Panc1 (cell line): ENCODE measurements at places on chromosomes 4 and X.

GRCh38 chr4:176896211-176896610 is 103.5 kb upstream of the VEGFC start:
- H3K36me3 ChIP-seq, result no peaks in the 10 kb centered on the region
- no peaks in the 10 kb centered on the region for H3K27me3 ChIP-seq
- no peak for DNase-seq
- H3K27ac ChIP-seq, result no peak overlapping the region
- H3K4me3 ChIP-seq, result no peak overlapping the region

DNA sequence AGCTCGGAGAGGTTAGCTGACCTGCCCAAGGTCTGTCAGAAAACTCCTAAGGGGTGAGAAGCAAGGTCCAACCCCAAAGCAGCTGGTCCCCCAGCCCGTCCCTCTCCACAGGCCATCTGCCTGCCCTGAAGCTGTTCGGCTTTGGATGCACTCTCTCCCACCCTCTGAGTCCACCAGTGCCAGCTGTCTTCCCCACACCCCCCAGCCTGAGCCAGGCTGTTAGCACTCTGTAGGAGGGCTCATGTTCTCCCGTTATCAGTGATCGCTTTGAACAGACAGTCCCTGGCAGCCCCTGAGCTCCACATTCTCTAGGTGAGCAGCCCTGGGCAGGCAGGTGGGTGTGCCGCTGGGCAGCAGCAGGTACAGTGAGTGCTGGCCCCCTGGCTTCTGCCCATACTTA is 16.0 kb downstream of the ZNF185 start:
- no peaks in the 10 kb centered on the region for H3K27me3 ChIP-seq
- H3K4me3 ChIP-seq, result no peak overlapping the region
- no peak for DNase-seq

DNA sequence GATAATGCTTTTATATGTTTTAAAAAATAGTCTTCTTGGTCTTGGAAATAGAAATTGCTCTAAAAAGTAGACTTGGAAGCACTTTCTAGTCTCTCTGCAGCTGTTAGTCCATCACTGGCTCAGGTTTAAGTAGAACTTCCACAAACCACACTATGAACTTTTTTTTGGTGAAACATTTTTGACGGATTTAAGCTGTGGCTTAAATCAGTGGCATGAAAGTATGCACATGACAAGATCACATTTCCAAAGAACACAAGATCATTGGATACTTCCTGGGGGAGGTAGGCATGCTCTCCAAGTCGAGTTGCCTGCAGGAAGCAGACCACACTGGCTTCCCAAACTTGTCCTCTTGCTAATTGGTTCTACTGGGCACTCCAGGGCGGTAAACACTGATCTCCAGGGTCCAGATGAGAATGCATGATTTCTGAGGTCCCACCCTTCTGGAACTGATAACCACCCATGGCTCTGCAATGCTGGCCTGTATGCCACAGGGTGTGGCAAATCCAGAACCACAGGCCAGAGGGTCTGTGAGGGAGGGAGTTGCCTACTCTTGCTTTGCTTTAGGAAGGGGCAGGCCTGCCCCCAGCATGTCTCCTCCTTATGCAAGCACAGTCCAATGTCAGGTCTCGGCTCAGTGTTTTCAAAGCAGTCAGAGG is 331.9 kb upstream of the SFRP2 start:
- H3K27ac ChIP-seq, result no peak overlapping the region
- no peaks in the 10 kb centered on the region for H3K27me3 ChIP-seq
- H3K4me1 ChIP-seq, result no peaks in the 10 kb centered on the region
- H3K36me3 ChIP-seq, result no peaks in the 10 kb centered on the region
- no peak for DNase-seq

DNA sequence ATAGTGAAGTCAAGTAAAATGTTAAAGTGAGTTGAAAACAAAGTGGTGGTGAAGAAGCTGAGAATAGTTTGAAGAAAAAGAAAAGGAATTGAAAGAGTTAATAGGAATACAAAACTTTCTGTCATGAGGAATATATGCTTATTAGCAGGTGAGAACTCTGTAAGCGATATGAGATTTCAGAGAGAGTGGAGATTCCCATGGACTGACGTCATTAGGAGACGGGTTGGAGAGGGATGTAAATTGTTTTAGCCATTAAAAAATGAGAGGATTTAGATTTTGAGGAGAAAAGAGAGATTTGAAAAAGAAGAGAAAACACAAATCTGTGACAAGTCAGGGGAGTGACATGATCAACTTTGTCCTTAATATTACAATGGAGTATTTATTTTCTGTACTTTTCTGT is 11.7 kb downstream of the NDST4 start:
- H3K36me3 ChIP-seq, result no peaks in the 10 kb centered on the region
- H3K4me3 ChIP-seq, result no peak overlapping the region
- no peaks in the 10 kb centered on the region for H3K27me3 ChIP-seq
- no peak overlapping the region for H3K27ac ChIP-seq
- DNase-seq, result no peak

DNA sequence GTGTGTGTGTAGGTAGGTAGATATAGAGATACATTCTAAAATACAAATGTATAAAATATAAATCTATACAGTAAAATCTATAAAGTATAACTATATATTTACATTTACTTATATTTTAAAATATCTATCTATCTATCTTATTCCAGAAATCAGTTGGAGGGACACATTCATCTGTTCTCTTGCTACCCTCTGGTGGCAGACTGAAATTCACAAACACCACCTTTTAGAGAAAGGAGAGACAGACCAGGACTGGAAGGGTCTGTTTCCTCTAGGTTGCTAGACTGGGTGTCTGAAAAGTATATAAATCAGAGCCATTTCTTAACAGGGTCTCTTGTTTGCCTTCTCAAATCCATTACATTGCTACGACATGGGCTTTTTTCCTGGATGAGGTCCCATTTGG is 343.0 kb downstream of the OPHN1 start:
- no peaks in the 10 kb centered on the region for H3K4me1 ChIP-seq
- H3K4me3 ChIP-seq, result no peak overlapping the region

GRCh38 chr4:74933562-74934015 is 673 bp downstream of the PARM1 start:
- peak overlapping the region; percentile 52 for H3K4me3 ChIP-seq
- no peaks in the 10 kb centered on the region for H3K36me3 ChIP-seq
- no peak overlapping the region for H3K27ac ChIP-seq
- H3K4me1 ChIP-seq, result no peaks in the 10 kb centered on the region; the same call in 1 of the 2 replicates
- DNase-seq, result no peak
- H3K27me3 ChIP-seq, result peaks cover 15% of the 10 kb centered on the region

- no peaks in the 10 kb centered on the region for H3K27me3 ChIP-seq
- H3K36me3 ChIP-seq, result no peaks in the 10 kb centered on the region
- no peak overlapping the region for H3K27ac ChIP-seq
- no peaks in the 10 kb centered on the region for H3K4me1 ChIP-seq
Measured at GRCh38 chrX:141969706-141970105, 66.0 kb downstream of the MAGEC1 start.

GRCh38 chrX:68978255-68978654 is 149.4 kb downstream of the EFNB1 start:
- no peak overlapping the region for H3K4me3 ChIP-seq
- DNase-seq, result no peak
- H3K27me3 ChIP-seq, result no peaks in the 10 kb centered on the region
- H3K27ac ChIP-seq, result no peak overlapping the region

- no peaks in the 10 kb centered on the region for H3K4me1 ChIP-seq
- no peaks in the 10 kb centered on the region for H3K27me3 ChIP-seq
- H3K36me3 ChIP-seq, result no peaks in the 10 kb centered on the region
Measured at GRCh38 chrX:1673337-1673736, 58.5 kb downstream of the ASMT start.

DNA sequence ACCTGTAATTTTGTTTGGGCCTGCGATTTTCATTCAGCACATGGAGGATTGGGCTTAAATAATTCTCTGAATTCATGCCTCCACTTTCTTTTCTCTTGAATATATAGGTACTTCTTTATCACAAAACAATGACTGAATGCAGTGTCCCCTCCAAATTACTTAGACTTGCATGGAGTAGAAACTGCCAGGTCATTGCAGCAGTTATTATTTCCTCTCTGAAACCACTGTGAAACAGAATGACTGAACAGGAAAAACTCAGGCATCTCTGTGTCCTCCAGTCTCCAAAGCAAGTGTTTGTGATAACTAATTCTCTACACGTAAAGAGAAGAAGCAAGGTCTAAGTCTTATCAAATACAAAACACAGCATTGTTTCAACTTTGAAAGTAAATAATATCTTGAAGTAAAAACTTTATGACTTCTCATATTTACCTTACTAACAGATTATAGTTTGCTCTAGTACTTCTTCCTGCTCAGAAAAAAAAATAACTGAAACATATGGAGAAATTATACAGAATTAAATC is 144.5 kb upstream of the DIAPH2 start:
- H3K27ac ChIP-seq, result no peak overlapping the region
- DNase-seq, result no peak
- no peaks in the 10 kb centered on the region; the same call in 1 of the 2 replicates for H3K27me3 ChIP-seq

- H3K4me3 ChIP-seq, result no peak overlapping the region
- H3K27me3 ChIP-seq, result no peaks in the 10 kb centered on the region
- peaks cover 20% of the 10 kb centered on the region for H3K4me1 ChIP-seq
- no peaks in the 10 kb centered on the region for H3K36me3 ChIP-seq
- no peak overlapping the region for H3K27ac ChIP-seq
Measured at GRCh38 chr4:153514001-153514526, 47.9 kb downstream of the TMEM131L start.

- no peak for DNase-seq
- H3K4me3 ChIP-seq, result no peak overlapping the region
- no peaks in the 10 kb centered on the region for H3K4me1 ChIP-seq
- H3K36me3 ChIP-seq, result no peaks in the 10 kb centered on the region
- H3K27ac ChIP-seq, result no peak overlapping the region
Measured at GRCh38 chr4:138405466-138405891, 163.3 kb upstream of the SLC7A11 start.

- H3K4me3 ChIP-seq, result no peak overlapping the region
- H3K27ac ChIP-seq, result no peak overlapping the region
- H3K27me3 ChIP-seq, result no peaks in the 10 kb centered on the region
- no peaks in the 10 kb centered on the region for H3K36me3 ChIP-seq
- H3K4me1 ChIP-seq, result no peaks in the 10 kb centered on the region
- DNase-seq, result no peak
Measured at GRCh38 chrX:64377753-64378152, 17.5 kb downstream of the MTMR8 start.

- H3K27me3 ChIP-seq, result no peaks in the 10 kb centered on the region
- no peaks in the 10 kb centered on the region for H3K36me3 ChIP-seq
- no peak for DNase-seq
- no peak overlapping the region for H3K4me3 ChIP-seq
- H3K27ac ChIP-seq, result no peak overlapping the region
- H3K4me1 ChIP-seq, result no peaks in the 10 kb centered on the region
Measured at GRCh38 chr4:174389439-174389838, 105.7 kb downstream of the CEP44 start.

DNA sequence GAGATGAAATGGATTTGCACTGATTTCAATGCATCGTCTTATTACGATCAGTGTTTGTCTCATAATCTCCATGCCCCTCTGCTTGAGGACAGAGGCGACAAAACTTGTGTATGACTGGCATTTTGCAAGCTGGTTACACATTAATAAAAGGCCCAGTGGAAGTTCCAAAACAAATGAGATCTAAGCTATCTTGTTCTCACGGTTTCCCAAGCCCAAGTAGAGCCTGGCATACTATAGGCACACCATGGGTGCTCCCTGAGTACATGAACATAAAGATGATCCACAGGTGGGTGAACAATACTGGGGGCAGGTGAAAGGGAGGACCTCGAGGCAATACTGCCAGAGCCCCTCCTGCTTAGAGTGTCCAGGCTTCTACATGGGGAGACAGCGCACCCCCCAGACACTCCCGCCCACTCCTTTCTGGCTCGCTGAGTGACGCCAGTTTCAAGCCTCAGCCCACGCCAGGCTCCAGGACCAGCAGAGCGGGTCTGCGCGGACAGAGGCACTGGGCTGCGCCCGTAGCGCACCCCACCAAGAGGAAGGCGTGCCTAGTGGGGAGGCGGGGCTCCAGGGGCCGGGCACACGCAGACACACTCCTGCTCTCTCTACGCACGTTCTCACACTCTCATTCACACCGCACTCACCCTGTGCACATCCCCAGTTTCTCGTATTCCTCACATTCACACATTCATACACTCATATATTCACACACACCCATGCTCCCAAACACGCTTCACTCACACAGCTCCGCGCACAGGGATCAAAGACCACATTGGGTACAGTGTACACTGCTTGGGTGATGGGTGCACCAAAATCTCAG is 8.9 kb upstream of the GSX2 start:
- peak overlapping the region; percentile 65; the same call in 1 of the 2 replicates for H3K27ac ChIP-seq
- no peak for DNase-seq

DNA sequence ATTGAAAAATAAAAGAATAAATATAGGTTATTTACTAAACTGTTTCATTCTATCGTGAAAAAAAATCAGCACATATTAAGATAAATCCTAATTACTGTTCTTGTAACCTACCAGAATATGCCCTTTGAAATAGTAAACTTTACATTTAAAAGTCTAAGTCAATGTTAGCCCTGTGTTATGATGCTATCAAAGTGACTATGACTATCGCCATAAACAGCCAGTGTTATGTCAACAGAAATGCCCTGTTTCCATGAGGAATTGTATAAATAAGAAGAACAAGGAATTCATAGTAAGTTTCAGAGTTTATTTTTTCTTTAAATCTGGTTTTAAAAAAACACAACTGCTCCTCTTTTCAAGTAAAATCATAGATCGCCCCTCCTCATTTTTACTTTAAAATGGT is 11.4 kb downstream of the NR3C2 start:
- no peak for DNase-seq
- H3K4me1 ChIP-seq, result no peaks in the 10 kb centered on the region
- no peak overlapping the region for H3K27ac ChIP-seq
- H3K36me3 ChIP-seq, result no peaks in the 10 kb centered on the region

- H3K27ac ChIP-seq, result no peak overlapping the region
- no peak for DNase-seq
- no peaks in the 10 kb centered on the region for H3K4me1 ChIP-seq
- no peak overlapping the region for H3K4me3 ChIP-seq
- no peaks in the 10 kb centered on the region for H3K27me3 ChIP-seq
Measured at GRCh38 chr4:55910140-55910539, 38.6 kb upstream of the CEP135 start.

DNA sequence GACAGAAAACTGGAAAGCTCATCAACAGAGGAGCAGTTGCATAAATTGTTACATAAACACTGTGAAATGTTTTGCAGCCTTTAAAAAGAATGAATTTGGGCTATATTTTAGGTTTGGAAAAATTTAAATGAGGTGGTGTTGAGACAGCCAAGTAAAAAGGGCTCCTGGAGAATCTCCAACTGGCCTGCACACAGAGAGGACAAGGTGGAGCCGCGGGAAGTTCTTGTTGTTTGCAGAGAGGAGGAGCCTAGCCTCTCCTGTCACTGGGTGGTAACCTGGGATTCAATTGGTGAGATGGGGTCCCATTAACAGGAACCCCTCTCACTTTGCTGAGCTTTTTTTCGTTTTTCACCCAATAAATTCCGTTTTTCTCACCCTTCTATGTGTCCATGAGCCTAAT is 13.4 kb downstream of the GIMD1 start:
- no peaks in the 10 kb centered on the region for H3K27me3 ChIP-seq
- no peak for DNase-seq
- no peaks in the 10 kb centered on the region for H3K4me1 ChIP-seq
- H3K4me3 ChIP-seq, result no peak overlapping the region
- no peaks in the 10 kb centered on the region; the same call in 1 of the 2 replicates for H3K36me3 ChIP-seq
- H3K27ac ChIP-seq, result no peak overlapping the region

GRCh38 chr4:37693030-37693429 is 6.9 kb upstream of the RELL1 start:
- no peak overlapping the region for H3K27ac ChIP-seq
- no peaks in the 10 kb centered on the region for H3K4me1 ChIP-seq
- H3K27me3 ChIP-seq, result no peaks in the 10 kb centered on the region
- no peak for DNase-seq
- no peak overlapping the region for H3K4me3 ChIP-seq
- no peaks in the 10 kb centered on the region for H3K36me3 ChIP-seq

GRCh38 chrX:15301924-15302323 is 13.5 kb downstream of the ASB11 start:
- H3K36me3 ChIP-seq, result no peaks in the 10 kb centered on the region
- no peaks in the 10 kb centered on the region for H3K27me3 ChIP-seq
- no peak overlapping the region for H3K4me3 ChIP-seq
- H3K4me1 ChIP-seq, result no peaks in the 10 kb centered on the region
- no peak overlapping the region for H3K27ac ChIP-seq
